ENCODE measurements at places on chromosomes 11 and 22.

DNA sequence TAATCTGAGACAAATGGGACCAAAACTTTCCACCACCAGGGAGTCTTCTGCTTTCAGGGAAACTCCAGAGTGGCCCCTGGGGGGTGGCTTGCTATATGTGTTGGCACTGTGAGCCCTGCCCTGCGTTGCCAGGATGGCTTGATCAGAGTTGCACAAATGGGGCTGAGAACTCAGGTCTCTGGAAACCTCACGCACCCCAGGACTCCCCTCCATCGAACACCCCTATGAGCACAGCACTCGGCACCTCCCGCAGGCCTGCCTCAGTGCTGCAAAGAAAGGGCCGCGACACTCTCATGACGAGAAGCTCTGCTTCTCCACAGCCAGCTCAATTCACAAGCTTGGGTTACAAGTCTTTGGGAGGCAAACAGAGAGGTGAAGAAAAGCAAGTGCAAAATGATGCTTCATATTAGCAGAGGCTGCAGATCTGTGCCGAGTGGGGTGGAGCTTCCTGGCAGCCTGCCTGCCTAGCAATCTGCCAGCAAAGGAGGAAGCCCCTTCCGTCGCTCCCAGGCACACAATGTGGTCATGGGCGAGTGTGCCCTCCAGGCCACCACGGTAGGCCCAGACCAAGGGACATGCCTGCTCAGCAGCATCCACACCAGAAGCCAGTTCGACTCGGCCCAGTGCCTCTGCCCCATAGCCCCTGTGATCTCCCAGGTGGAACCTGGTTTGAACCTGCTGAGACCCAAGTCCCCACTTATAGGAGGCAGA, 55.7 kb downstream of the MYH9 start:
- DNase-seq: peak; percentile 89
- peaks cover 79% of the 10 kb centered on the region for H3K36me3 ChIP-seq

DNA sequence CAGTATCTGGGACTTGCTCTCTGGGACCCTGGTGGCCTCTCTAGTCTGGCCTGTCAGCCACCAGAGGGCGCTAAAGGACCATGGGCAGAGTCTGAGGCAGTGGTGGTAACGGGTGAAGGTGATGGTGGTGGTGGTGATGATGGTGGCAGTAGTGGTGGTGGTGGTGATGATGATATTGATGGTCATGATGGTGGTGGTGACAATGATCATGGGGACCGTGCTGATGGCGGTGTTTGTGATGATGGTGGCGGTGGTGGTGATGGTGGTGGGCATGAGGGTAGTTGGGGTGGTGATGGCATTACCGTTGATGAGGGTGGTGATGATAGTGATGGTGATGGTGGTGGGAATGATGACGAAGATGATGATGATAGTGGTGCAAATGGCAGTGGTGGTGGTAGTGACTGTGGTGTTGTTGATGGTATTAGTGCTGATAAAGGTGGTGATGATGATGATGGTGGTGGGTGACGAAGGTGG, 16.0 kb downstream of the TRPM5 start:
- no peak overlapping the region for H3K27ac ChIP-seq
- no peaks in the 10 kb centered on the region for H3K27me3 ChIP-seq
- no peaks in the 10 kb centered on the region for H3K4me1 ChIP-seq
- peak; percentile 95 for DNase-seq
- H3K4me3 ChIP-seq: no peak overlapping the region
- H3K36me3 ChIP-seq: no peaks in the 10 kb centered on the region

DNA sequence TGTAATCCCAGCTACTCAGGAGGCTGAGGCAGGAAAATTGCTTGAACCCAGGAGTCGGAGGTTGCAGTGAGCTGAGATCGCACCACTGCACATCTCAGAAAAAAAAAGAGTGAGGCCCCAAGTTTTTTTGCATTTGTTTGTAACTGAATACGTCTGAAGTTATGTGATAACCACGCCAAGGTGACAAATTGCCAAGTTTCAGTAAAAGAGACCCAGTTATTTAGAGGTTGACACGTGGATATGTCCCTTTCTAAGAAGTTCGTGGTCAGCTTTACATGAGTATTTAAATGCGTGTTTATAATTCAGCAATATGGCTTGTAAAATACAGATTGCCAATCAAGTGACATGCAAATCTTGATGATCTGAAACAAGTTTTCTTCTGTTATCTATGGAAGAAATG, 8.0 kb downstream of the PPARA start:
- H3K27me3 ChIP-seq: no peaks in the 10 kb centered on the region
- no peaks in the 10 kb centered on the region for H3K4me1 ChIP-seq
- no peak overlapping the region for H3K27ac ChIP-seq
- no peak for DNase-seq

DNA sequence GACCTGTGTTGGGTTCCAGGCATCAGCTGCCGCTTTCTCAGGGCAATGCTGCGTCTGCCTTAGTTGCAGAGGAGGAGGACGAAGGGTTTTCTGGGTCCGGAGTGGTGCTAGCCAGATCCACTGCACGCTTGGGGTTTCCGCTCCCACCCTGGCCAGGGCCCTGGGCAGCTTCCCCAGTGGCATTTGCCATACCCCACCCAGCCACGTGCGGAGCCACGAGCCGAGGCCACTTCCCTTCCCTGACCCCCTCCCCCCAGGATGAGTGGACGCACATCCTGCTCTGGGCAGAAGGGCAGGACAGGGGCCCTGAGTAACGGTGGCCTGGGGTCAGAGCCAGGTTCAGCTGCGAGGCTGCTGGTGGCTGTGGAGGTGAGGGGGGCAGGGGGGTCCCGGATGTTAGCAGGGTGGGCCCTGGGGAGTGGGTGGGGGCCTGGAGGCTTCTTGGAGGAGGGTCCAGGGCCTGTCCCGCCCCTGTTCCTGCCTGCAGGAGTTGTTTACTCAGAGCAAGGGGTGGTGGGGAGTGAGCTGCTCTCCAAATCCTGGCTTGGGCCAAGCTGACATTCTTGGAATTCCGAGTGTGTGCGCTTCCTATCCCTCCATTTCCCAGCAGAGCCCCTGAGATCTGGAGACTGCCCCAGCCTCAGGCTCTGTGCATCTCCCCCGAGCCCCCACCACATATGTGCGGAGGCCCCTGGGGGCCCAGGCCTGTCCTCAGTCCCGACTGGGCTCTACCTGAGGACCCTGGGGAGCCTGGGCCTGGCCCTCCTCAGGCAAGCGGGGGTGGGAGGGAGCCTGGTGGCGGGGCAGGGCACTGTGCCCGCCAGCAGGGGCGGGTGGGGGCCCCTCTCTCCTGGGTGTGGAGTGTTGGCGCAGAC, 1.4 kb downstream of the TSPAN4 start:
- H3K4me1 ChIP-seq: peaks cover 21% of the 10 kb centered on the region
- H3K27me3 ChIP-seq: peaks cover 5% of the 10 kb centered on the region
- H3K27ac ChIP-seq: peak overlapping the region; percentile 59
- H3K4me3 ChIP-seq: peak overlapping the region; percentile 76

DNA sequence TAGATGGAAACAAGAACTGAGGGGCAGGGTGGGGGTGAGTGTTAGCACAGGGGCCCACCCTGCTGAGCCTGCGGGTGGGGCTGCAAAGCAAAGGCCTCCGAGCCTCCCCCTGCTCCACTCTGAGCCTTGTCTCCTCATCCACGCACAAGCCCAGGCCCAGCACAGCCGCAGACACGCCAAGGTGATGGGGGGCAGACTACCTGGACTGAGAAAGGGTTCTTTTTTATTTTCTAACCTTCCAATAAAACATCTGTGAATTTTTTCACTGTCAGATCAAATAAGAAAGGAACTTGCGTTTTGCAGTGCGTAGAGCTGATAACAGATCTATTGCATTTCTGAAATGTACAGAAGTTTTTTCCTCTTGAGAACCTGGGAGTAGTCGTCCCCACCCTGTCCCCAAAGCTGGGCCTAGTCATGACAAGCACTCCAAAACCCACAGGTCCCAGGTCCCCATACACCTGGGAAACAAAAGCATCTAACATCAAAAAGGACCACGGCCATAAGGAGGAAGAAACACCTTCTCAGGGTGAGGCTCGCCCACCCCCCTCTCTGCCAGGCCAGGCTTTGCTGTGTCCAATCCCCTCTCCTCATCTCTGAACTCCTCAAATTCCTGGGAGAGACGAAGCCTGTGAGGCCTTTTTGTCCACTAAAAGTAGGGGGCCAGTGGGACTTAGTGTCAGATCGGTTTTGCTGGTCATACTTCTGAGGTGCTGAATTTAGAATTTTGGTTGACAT, 22.7 kb upstream of the CD5 start:
- no peaks in the 10 kb centered on the region for H3K27me3 ChIP-seq
- H3K27ac ChIP-seq: peak overlapping the region; percentile 97
- peak; percentile 75 for DNase-seq
- H3K4me1 ChIP-seq: peaks cover 82% of the 10 kb centered on the region
- peak overlapping the region; percentile 83 for H3K4me3 ChIP-seq

GRCh38 chr11:17173332-17173731, 34.5 kb downstream of the PIK3C2A start:
- H3K36me3 ChIP-seq: peaks cover 8% of the 10 kb centered on the region
- no peak for DNase-seq
- H3K4me3 ChIP-seq: no peak overlapping the region
- H3K27me3 ChIP-seq: no peaks in the 10 kb centered on the region

GRCh38 chr11:86460461-86461385, 86.0 kb downstream of the CCDC81 start:
- peaks cover 32% of the 10 kb centered on the region for H3K4me1 ChIP-seq
- no peak for DNase-seq
- H3K4me3 ChIP-seq: no peak overlapping the region
- peaks cover 1% of the 10 kb centered on the region for H3K36me3 ChIP-seq

GRCh38 chr11:119091966-119092879, 7.5 kb downstream of the HMBS start:
- peak overlapping the region; percentile 62 for H3K27ac ChIP-seq
- H3K36me3 ChIP-seq: peaks cover 54% of the 10 kb centered on the region
- peaks cover 60% of the 10 kb centered on the region for H3K4me1 ChIP-seq
- peak overlapping the region; percentile 95 for H3K4me3 ChIP-seq

- H3K4me1 ChIP-seq: no peaks in the 10 kb centered on the region
- H3K36me3 ChIP-seq: no peaks in the 10 kb centered on the region
- DNase-seq: no peak
Measured at GRCh38 chr11:119907122-119907851, 178.3 kb upstream of the NECTIN1 start.

GRCh38 chr11:105697291-105697690, 87.4 kb downstream of the GRIA4 start:
- H3K27ac ChIP-seq: no peak overlapping the region

DNA sequence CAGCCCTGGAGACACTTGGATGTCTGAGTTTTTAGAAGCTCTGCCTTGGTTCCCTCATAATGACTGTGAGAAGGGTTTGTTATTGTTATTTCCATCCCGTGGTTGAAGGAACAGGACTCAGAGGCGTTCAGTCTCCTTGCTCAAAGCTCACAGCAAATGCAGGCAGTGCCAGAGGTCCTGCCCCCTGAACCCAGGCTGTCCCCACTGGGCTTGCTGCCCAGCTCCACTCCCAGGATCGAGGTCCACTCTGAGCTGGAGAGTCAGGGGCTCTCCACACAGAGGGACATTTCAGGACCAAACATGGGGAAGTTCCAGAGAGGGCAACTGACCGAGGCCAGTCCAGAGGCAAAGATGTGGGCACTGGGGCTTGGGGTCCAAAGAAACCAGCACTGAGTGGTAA, 14.8 kb downstream of the FGF4 start:
- no peak overlapping the region for H3K4me3 ChIP-seq
- no peak for DNase-seq

- no peaks in the 10 kb centered on the region for H3K36me3 ChIP-seq
- no peak for DNase-seq
- H3K27me3 ChIP-seq: no peaks in the 10 kb centered on the region
- H3K27ac ChIP-seq: no peak overlapping the region
- H3K4me1 ChIP-seq: no peaks in the 10 kb centered on the region
- H3K4me3 ChIP-seq: no peak overlapping the region
Measured at GRCh38 chr11:92857407-92857806, 112.0 kb upstream of the MTNR1B start.

DNA sequence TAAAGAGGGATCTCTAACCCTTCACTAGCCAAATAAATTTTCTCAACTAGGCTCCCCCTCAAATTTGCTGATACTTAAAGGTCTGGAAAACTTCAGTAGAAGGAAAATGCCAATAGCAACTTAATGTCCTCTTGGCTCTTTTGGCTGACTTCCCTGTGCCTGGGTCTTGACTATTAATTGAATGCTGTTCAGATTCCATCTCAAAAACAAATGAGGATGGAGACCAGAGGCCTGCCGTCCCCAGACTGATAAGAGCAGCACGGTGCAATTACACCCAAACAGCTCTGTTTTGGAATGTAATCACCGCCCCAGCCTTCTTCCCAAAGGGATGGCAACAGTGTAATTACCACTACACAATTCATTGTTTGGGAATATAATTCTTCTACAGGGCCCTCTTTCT, 89.3 kb upstream of the CHRM4 start:
- H3K4me3 ChIP-seq: no peak overlapping the region
- H3K4me1 ChIP-seq: peaks cover 6% of the 10 kb centered on the region
- H3K27ac ChIP-seq: no peak overlapping the region

- H3K4me3 ChIP-seq: no peak overlapping the region
- no peak for DNase-seq
- H3K27me3 ChIP-seq: no peaks in the 10 kb centered on the region
Measured at GRCh38 chr11:85167471-85167870, 459.7 kb downstream of the DLG2 start.

DNA sequence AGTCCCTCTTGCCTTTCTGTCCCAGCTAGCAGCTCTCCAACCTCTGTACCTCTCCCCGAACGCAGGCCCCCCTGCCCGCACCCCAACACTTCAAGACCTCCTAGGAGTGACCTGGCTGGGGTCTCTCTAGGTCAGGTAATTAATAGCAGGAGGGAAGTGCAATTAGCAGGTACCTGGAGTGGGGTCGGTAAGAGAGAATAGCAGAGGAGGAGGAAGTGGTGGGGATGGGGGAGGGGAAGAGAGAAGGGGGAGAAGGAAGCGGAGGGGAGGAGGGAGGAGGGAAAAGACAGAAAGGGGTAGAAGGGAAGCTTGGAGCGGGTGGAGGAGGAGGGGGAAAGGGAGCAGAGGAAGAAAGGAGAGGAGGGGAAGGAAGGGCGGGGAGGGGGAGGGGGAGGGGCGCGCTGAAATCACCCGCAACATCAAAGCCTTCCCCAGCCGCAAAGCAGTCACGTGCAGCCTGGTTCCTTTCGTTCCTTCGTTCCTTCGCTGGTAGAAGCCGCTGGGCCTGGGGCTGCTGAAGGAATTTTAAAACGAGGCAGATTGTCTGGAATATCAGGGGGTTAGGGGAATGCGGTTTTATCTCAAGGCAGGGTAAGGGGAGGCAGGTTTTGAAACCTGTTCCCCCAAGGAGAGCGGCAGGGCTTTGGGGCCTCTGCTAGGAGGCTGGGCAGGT, 29.3 kb upstream of the TCF20 start:
- H3K36me3 ChIP-seq: no peaks in the 10 kb centered on the region
- H3K4me3 ChIP-seq: peak overlapping the region; percentile 76
- peaks cover 10% of the 10 kb centered on the region for H3K27me3 ChIP-seq
- peaks cover 43% of the 10 kb centered on the region for H3K4me1 ChIP-seq

GRCh38 chr11:10846660-10847059, 11.2 kb downstream of the ZBED5 start:
- H3K4me1 ChIP-seq: peaks cover 2% of the 10 kb centered on the region
- H3K27ac ChIP-seq: no peak overlapping the region
- no peaks in the 10 kb centered on the region for H3K27me3 ChIP-seq

GRCh38 chr11:1838077-1838425, 730 bp upstream of the TNNI2 start:
- peaks cover 3% of the 10 kb centered on the region for H3K27me3 ChIP-seq
- peaks cover 7% of the 10 kb centered on the region for H3K4me1 ChIP-seq
- DNase-seq: no peak
- H3K36me3 ChIP-seq: no peaks in the 10 kb centered on the region
- H3K4me3 ChIP-seq: no peak overlapping the region
- no peak overlapping the region for H3K27ac ChIP-seq

GRCh38 chr11:45043755-45044475, 93.2 kb upstream of the TP53I11 start:
- DNase-seq: no peak
- no peak overlapping the region for H3K4me3 ChIP-seq
- peaks cover 6% of the 10 kb centered on the region for H3K4me1 ChIP-seq

Measured in activated CD4-positive, alpha-beta T cell treated with anti-CD3 and anti-CD28 coated beads, Interleukin-2, amount 10 ng/mL, durations not matched to agents 24 days and 14 days (primary cell).